MCF 10A (cell line): ENCODE measurements at places on chromosomes 1 and 21. TPM values are rescaled to one million over a fixed set of nuclear protein-coding genes. Genes with fewer than 3 reads are reported as not detected.

- H3K27me3 ChIP-seq = peaks cover 11% of the 10 kb centered on the region
- H3K27ac ChIP-seq = no peak overlapping the region
- H3K4me3 ChIP-seq = no peak overlapping the region
These were observed 248.6 kb upstream of the DEPDC1 start for GRCh38 chr1:68745451-68745850.

DNA sequence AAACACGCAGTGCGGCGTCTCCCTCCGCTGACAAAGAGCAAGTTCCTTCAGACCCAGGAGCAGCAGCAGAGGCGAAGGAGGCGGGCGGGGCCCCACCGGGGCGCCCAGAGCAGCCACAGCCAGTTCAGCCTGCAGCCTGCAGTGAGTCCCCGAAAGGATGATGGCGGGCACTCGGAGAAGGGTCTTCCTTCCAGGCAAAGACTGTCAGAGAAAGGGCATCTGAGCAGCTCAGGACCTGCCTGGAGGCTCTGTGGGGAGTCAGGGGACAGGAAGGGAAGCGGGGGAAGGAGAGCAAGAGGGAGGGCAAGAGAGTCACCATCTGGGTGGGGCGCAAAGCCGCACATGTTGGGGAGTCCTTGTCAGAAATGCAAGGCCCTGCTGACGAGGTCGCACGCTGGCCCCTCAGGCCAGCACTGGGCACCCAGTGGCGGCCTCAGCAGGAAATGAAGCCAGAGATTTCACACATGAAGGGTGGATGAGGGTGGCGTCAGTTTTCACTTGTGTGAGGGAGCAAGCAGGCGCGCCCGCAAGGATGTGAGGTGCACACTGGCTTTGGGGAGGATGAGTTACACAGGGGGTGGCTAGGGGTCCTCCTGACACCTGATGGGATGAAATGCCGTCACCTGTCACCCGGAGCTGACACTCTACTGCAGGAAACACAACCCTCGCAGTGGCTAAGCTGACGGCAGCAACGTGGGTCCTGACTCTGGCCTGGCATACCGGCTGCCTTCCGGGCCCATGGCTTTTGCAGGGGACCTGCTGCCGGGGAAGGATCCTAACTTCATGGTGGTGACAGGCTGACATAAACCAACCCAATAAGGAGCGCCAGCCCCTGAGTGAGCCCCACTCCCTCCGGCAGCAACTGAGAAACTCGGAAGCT is 6.6 kb downstream of the LRRC47 start:
- H3K4me1 ChIP-seq = peaks cover 11% of the 10 kb centered on the region
- no peak overlapping the region for H3K27ac ChIP-seq
- H3K36me3 ChIP-seq = peaks cover 60% of the 10 kb centered on the region
- H3K27me3 ChIP-seq = no peaks in the 10 kb centered on the region
- no peak overlapping the region for H3K4me3 ChIP-seq

DNA sequence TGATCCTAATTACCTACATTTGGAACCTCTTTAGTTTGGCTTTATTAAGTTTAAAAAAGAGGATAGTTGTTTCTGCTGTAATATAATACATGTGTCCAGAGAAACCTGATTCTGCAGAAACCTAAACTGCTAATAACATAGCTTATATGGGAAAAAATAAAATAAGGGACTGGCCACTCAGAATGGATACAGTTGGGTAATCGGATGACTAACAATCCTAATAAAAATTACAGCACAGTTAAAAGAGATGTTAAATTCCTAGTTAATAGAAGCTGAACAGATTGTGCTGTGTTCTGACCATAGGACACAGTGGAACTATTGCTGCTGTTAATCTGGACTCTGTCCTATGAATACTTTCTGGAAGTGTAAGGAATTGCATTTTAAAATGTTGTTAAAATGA is 16.0 kb downstream of the ARV1 start:
- H3K36me3 ChIP-seq = peaks cover 27% of the 10 kb centered on the region
- no peak for DNase-seq
- no peaks in the 10 kb centered on the region for H3K27me3 ChIP-seq
- H3K27ac ChIP-seq = no peak overlapping the region
- H3K4me1 ChIP-seq = no peaks in the 10 kb centered on the region
- H3K4me3 ChIP-seq = no peak overlapping the region

DNA sequence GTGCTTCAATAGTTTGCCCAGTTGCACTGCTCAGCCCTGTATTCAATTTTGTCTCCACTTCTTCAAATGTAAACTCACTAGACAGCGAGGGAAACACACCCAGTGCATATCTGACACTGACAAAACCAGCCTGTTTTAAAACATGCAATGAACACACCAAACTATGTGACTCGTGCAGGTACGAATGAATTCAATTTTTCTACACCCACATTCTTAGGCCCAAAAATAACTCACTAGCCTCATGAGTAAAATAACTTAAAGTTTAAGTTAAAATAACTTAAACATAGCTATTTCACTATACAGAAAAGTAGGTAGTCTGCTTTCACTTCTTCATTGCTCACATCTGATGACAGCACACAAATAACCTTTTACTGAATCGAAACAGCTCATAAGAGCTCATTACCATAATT is 21.1 kb downstream of the TTC13 start:
- H3K4me1 ChIP-seq = no peaks in the 10 kb centered on the region
- H3K4me3 ChIP-seq = no peak overlapping the region
- no peak for DNase-seq
- H3K27me3 ChIP-seq = no peaks in the 10 kb centered on the region

DNA sequence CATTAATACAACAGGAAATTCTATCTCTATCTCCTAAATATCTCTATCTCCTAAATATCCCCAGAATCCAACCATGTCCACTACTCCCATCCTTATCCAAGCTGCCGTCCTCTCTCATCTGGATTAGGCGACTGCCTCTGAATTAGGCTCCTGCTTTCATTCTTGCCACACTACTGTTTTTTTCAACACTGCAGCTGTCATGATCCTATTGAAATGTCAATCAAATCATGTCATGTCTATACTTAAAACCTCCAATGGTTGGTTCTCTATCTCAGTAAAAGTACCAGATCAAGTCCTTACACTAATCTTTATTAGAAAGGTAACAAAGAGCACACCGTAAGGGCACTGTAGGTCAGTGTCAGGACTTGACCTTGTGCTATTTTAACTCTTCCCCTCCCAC is 82.0 kb upstream of the NFIA start:
- no peaks in the 10 kb centered on the region for H3K27me3 ChIP-seq
- no peak overlapping the region for H3K4me3 ChIP-seq
- no peak overlapping the region for H3K27ac ChIP-seq
- no peaks in the 10 kb centered on the region for H3K36me3 ChIP-seq

DNA sequence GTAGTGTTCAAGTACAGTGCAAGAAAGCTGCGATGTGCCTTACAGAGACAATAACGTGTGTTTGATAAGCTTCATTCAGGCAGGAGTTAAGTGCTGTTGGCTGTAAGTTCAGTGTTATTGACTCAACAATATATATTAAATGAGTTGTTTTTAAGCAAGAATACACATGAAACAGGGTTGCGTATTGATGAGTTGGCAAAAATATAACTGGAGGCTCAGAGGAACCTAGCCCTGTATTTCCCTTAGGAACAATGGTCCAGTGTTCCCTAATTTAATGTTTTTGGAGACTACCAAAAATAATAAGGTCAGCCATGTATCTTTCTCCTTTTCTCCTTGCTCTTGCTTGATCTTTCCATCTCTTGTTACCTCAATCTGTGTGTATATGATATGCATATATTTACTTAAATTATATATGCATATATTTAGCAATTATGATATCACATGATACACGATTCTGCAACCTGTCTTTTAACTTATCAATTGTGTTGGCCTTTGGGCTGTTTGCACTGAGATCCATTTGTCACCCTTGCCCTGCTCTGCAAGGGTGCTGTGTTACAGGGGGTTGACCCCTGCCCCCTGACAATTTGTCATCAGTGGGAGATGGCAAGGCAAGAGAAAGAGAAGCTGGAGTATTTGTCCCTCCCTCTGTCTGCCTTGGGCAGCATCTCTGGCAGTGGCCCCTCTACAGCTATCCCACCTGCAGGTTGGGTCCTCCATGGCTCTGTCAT is 109.7 kb downstream of the FGGY start:
- no peaks in the 10 kb centered on the region for H3K4me1 ChIP-seq
- no peak overlapping the region for H3K4me3 ChIP-seq
- H3K27me3 ChIP-seq = no peaks in the 10 kb centered on the region

- H3K4me1 ChIP-seq = peaks cover 12% of the 10 kb centered on the region
- no peak for DNase-seq
- no peak overlapping the region for H3K4me3 ChIP-seq
- no peaks in the 10 kb centered on the region for H3K36me3 ChIP-seq
- H3K27me3 ChIP-seq = no peaks in the 10 kb centered on the region
These were observed 13.1 kb upstream of the USP1 start for GRCh38 chr1:62423580-62424242.

Gene SH3BGR
- 11.3 and 15.9 TPM in 2 replicates for total RNA-seq

Gene WNT2B
- total RNA-seq = 0.75 and 1.7 TPM in 2 replicates

Gene NCF2
- total RNA-seq = 4.9 and 8.7 TPM in 2 replicates

Gene NLRP3
- 0.16 and 0.42 TPM in 2 replicates for total RNA-seq

Gene KIRREL1
- total RNA-seq = 73.6 and 101 TPM in 2 replicates

Gene SERTAD4
- total RNA-seq = 0.19 TPM in 1 of 2 replicates, not detected in the other

Gene MT1HL1
- total RNA-seq = not detected in 2 replicates

Gene OR2L5
- not detected in 2 replicates for total RNA-seq
